ENCODE measurements at places on chromosomes 3 and 15.
A peak's percentile ranks its signal among the peaks of the same experiment; 100 is the strongest.

DNA sequence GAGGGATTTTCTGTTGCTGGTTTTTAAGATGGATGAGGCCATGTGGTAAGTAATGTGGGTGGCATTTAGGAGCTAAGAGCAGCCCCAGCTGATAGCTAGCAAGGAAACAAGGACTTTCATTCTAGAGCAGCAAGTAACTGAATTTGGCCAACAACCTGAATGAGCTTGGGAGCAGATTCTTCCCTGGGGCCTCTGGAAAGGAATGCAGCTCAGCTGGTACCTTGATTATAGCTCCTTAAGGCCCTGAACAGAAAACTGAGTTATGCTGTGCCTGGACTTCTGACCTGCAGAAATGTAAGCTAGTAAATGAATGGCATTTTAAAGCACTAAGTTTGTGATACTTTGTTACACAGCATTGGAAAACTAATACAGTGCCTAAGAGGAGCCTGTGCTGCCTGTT is 565.5 kb downstream of the PDCD6IP start:
- no peak for DNase-seq

- DNase-seq, result no peak
These were observed 67.7 kb downstream of the SCN5A start for GRCh38 chr3:38581774-38582173.

- DNase-seq, result no peak
These were observed 69.3 kb downstream of the LRRC28 start for GRCh38 chr15:99320374-99321215.

DNA sequence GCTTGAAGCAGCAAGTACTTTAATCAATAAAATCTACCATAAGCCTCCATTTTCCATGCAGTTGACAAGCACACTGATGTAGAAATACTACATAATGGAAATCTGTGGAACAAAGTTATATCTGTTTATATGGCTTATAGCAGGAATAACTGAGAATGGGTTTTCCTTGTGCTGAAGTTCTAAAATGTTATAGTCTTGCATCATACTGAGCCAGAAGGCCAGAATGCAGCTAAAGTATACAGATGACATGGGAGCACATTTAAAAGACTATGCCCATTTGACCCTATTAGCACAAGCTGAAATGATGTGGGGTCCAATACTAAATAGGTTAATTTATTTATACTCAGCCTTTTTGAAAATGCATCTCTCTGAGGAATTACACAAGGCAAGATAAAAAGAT is 25.1 kb downstream of the SLC24A5 start:
- no peak for DNase-seq

DNA sequence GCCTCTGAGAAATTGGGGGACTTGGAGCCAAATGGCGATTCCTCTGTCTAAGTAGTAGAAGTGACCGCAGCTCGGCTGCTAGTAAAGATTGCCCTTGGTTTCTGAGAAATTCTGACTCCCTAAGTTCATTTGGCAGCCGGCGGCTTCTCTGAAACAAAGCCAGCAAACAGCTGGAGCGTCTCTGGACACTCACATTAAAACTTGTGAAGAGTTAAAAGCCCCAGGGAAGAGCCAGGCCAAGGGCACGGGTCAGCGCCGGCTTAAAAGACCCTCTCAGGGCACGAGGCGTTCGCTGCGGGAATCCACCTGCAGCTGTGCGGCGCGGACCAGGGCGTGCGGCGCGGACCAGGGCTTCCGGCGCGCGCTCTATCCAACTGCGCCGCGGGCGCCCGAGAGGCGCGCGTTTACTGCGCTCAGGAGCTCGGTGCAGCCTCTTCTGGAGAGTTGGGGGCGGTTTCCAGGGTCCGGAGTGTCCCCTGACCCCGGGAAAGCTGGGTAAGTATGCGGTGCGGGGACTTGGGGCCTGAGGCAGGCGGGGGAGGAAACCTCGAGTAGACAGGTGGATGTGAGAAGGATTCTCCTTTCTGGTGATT is at the start of gene COL6A5:
Gene COL6A5 (plus strand): TSS at position 186 of the 593 bp plus-strand sequence. CDS start 27,967 bp downstream, outside the sequence.
- no peak for DNase-seq

DNA sequence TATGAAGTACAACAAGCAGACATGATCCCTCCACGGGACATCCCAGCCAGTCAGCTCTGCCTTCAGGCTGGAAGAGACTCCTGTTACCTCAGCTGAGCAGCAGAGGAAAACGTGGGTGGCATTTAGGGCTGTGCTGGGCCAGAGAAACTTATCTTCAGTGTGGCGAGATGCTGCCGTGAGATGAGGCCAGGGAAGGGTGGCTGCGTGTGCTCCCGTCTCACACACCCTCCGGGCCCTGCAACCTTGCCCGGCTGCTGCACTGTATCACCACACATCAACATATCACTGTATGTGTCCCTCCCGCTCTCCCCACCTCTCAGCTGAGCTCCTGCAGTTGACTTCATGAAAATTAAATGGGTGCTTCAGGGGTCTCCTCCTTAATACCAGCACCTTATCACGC is 23.4 kb downstream of the BMF start:
- DNase-seq, result no peak

DNA sequence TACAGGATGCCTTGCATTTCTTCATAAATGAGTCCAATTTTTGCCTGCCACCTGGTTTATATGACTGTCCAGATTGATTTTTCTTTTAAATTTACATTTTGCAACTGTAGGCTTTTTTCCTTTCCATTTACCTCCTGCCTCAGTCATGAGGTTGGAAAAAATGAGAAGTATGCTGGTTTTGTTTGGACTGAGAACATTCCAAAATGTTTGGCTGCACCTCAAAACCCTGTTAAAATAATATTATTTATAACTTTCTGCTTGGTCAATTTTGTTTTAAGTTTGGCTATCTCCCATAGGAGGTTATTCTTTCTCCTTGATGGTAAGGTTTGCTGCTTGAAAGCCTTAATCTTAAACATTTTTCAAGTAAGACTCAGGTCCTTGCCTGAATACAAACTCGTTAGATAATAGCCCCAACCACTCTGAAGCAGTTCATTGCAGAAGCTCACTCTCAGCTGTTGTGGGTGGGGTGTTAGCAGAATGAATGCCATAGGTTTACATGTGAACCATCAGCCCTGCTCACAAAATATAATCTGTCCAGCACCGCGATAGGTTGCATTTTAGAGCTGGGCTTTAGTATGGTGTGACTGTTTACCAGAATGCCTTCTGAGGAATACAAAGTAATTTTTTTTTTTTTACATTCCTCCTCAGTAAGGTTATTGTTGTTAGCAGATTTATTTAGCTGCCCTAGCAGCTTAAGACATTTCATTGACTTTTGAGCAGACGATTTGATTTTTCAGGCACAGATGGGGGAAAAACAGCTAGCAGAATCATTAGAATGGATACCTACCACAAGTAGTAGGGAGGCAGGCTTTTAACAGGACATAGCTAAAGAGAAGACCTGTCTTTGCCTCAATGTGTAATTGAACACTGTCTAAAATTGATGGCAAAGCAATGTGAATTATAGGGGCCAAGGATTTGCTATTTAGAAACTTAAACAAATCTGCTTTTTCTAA is 630.8 kb upstream of the KCNMB2 start:
- peak; percentile 83 for DNase-seq

- no peak for DNase-seq
These were observed 31.1 kb upstream of the IL16 start for GRCh38 chr15:81165535-81165934.

GRCh38 chr15:93987068-93987467 is 244.3 kb upstream of the MCTP2 start:
- no peak for DNase-seq

- DNase-seq, result no peak
These were observed 187.1 kb downstream of the PDE8A start for GRCh38 chr15:85168642-85169173.

DNA sequence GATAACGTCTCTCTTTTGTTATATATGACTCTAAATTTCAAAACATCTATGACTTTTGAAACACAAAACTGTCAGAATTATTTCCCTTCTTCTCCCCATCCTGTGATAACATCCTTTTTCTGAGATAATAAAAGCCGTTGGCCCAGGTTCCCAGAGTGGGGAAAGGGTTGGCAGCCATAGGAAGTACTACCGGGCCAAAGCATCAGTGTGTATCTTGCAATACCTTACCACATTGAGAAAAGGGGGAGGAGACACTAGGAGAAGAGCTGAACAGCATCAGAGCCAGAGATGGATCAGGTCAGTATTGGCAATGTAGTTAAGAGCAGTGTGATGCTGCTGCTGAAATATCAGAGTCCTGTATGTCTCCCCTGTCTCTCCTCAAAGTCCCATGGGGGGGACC is 210.0 kb upstream of the PROK2 start:
- DNase-seq, result no peak

All from fibroblast of pulmonary artery (primary cell).